ENCODE measurements at places on chromosomes 7 and 10.

DNA sequence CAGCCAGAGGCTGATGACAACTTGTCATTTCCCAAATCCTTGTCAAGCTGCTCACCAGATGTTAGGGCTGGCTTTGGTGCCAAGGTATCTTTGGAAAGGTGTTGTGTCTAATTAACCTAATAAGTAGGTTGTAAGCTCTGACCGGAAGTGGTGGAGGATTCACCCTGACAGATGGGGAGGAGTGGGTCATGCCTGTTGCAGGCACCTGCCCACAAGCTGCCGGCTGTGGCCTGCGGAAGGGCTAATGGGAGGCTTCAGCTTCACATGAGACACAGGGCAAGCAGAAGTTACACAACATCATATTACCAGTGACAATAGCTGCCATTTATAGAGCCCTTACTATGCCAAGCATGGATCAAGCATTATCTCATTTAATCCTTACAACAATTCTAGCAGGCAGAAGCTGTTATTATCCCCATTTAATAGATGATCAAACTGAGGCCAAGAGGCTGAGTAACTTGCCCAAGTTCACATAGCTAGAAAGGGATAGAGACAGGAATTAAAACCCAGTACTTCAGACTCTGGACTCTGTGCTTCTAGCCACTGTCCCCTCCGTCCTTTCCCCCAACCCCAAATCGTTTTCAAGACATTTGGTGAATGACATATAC is 63.1 kb upstream of the DUSP5 start:
- DNase-seq: no peak

DNA sequence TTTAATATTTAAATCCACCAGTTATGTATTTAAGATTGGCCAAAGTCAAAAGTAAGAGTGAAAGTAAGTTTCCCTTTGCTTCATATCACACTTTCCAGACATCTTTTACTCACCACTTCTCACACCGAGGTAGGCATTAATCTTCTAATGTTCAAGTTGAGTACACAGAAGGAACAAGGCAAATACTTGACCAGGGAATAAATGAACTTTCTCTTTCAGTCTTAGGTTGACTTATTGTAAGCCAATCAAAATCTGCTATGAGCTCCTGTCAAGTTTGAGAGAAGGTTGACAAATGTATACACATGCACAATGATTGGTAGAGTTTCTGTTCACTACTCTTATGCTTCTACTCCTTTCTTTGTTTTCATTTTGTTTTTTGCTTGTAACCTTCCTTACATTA is 842.5 kb downstream of the REEP3 start:
- no peak for DNase-seq

DNA sequence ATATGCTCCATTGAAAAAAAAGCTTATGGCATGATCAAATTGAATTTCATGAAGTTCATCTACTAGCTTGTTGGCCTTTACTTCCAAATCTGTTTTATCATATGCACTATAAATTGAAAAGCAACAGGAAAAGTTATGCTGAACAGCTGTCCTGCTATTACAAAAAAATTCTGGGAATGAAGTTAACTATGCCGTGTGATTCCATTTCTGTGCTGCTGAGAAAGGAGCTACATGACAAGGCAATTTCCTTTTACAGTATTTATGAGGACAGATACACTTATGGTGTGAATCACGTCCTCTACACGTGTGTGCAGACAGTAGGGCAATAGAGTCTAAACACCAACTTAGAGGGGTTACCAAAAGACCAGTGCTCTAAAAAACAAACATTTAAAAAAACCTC is 426.5 kb upstream of the AKR1E2 start:
- DNase-seq: no peak

GRCh38 chr10:106189292-106189691 is 975.2 kb downstream of the SORCS1 start:
- DNase-seq: peak; percentile 22

DNA sequence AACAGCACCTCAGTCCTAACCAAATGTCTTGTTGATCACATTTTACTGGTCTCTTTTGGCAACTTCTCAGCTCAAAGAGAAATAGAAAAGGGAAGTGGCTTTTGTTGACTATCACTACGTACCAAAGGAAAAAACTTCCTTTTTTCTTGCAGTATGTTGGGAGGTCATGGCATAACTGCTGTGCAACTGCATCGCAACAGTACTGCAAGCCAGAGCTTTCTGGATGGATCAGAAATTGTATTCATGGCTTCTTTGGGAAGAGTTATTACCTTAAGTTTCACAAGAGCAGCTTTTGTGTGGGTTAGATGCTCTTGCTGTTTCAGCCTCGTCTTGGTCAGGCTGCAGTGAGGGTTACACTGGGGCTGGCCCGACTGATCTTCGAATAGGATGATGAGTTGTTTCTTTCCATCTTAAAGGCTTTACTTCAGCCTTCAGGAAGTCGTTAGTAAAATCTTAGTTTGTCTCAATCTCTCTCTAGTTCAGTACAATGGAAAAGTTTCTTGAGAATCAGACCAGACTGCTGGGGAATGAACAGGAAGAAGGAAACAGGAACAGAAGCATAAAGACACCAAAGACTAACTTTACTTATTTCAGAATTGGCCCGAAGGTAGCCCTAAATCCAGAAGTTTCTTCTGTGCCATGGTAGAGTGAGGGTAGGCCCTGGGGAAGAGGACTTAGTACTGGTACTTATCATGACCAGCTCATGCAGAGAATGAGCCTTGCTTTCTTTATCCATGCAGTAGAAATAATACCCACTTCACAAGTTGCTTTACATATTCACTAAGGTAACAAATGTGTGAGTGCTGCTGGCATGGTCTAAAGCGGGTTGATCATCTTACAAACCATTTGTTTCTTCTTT is 153.6 kb downstream of the CELF2 start:
- peak; percentile 76 for DNase-seq

DNA sequence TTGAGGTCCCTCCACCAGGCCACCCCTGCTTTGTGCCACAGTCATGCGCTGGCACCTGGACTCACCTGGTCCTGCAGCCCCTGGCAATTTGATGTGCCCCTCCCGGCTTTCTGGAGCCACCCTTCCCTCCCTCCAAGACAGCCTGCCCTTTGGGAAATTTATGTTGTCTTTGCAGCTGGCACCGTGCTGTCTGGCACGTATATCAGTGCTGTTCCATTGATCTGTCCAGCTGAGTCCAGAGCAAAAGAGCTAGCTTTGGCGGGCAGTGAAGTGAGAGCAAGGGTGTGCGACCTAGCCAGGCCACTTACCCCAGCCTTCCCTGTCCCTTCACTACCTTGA is 5.7 kb downstream of the RARRES2 start:
- no peak for DNase-seq

GRCh38 chr10:110425684-110426293 is 71.9 kb upstream of the DUSP5 start:
- DNase-seq: peak; percentile 81

GRCh38 chr7:127114742-127115265 is 137.9 kb downstream of the GRM8 start:
- no peak for DNase-seq

- no peak for DNase-seq
Measured at GRCh38 chr10:51035344-51035743, 38.9 kb upstream of the PRKG1 start.

- DNase-seq: no peak
Measured at GRCh38 chr10:79940431-79940830, 8.5 kb downstream of the SFTPD start.

DNA sequence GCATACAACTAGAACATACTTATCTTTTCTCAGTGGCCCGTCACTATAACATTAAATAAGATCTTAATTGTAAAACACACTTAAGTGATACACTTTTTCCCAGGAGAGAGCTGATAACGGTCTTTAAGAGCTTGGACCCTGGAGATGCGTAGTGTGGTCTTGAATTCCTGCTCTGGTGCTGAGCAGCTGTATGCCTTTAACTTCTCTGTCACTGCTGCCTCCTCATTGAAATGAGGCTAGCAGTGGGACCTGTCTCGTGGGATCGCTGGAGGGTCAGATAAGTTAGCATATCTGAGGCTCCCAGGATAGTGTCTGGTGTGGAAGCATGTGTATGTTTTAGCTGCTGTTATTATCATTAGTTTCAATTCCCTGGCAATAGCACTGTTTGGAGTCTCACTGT is 194.9 kb downstream of the SDK1 start:
- DNase-seq: no peak

- DNase-seq: no peak
Measured at GRCh38 chr7:28280516-28280915, 99.9 kb upstream of the JAZF1 start.

DNA sequence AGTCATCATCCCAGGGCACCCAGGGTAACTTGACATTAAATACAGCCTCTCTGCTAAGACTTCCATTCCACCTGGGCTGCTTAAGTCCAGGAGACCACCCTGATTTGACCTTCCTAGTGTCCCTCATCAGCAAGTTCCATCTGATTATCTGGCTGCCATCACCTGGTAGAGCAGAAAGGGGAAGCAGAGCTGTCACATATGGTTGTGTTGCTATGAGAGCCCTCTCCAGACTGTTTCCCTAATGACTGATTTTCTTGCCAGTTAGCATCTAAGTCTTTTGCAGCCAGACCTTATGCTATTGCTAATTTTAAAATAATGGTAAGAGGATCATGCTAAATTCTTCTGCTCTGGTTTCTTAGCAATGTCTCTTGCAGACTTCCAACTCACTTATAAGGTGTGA is 38.7 kb downstream of the KCNH2 start:
- DNase-seq: no peak

DNA sequence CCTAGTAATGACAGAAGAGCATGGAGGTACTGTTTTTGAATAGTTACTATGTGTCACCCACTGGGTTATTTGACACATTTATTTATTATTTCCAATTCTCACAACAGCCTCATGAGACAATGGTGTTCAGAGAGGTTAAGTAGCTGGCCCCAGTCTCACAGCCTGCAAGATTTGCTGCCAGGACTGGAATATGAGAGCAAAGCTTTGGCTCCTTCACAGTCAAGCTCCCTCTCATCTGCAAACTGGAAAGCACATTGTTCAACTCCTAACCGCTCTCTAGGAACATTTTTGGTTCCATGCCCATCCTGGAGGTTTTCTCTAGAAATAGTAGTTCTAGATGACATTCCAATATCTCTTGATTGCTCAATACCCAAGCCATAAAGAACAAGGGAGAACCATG is 75.5 kb upstream of the CXCL12 start:
- DNase-seq: no peak

- peak; percentile 84 for DNase-seq
Measured at GRCh38 chr10:101602761-101603398, 14.8 kb downstream of the DPCD start.

DNA sequence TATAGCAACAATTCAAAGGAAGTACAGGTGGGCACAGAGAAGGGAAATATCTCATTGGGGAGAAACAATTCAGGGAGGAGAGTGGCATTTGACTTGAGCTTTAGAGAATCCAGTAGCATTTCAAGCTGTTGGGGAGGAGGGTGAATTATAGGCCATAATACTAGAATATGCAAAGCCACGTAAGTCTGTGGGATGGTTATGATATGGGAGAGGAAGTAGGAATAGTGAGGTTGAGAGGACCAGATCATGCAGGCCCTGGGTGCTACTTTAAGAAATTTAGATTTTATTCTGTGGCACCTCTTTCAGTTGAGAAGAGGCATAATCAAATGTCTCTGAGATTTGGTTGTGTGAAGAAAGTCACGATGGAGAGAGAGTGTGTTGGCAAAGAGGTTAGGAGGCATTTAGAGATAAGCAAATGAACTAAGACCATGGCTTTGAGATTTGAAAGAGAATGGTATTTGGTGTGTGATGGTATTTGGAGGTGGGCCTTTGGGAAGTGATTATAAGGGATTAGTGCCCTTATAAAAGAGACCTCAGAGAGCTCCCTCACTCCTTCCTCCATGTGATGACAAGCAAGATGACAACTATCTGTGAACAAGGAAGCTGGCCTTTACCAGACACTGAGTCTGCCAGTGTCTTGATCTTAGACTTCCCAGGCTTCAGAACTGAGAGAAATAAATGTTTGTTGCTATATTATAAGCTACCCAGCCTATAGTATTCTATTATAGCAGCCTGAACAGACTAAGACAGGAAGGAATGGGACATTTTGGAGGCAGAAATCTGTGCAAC is 15.1 kb downstream of the ADD3 start:
- no peak for DNase-seq

DNA sequence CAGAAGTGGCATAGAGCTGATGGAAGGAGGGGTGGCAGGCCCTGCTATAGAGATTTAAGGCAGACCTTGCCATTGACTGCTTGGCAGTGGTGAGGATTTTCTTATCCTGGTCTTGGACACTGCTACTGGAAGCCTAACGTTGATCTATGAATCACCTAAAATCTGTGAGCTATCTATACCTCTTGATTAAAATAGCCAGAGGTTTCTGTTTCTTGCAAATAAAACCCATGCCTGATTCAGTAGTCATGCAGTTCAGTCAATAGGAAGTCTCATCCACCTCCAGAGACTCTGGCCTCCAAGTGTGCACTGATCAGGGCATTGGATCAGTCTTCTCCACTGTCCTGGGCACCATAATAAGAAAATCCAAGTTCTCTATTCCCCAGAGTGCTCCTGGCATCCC is 286.5 kb downstream of the PTEN start:
- DNase-seq: no peak

GRCh38 chr7:118175740-118176139 is 8.2 kb upstream of the LSM8 start:
- no peak for DNase-seq

DNA sequence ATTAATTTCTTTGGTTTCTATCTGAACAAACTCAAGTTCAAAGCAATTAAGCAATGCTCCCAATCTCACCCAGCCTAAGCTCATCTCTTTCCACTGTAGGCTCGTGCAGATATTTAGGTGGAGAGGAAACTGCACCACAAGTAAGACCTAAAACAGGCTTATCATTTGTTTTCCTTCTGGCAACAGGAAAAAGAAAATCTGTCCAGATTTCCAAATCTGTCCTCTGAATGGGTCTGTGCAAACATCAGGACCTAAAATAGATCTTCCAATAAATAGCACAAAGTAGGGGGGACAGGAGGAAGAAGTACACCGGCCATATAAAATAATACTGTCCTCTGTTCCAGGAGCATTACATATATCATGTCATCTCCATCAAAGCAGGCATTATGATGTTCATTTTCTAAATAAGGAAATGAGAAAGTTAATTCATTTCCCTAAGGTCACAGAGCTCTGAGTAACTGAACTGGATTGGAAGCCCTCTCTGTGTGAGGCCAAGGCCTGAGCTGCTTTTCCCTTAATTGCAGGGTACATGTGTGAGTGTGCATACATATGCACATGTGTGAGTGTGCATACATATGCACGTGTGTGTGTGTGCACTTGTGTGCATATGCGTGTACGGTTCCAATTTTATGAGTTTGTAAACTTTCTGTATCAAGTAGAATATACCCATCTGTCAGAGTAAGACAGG is 92.8 kb upstream of the PARD3 start:
- no peak for DNase-seq
